ENCODE measurements at places on chromosomes 12 and 14.

DNA sequence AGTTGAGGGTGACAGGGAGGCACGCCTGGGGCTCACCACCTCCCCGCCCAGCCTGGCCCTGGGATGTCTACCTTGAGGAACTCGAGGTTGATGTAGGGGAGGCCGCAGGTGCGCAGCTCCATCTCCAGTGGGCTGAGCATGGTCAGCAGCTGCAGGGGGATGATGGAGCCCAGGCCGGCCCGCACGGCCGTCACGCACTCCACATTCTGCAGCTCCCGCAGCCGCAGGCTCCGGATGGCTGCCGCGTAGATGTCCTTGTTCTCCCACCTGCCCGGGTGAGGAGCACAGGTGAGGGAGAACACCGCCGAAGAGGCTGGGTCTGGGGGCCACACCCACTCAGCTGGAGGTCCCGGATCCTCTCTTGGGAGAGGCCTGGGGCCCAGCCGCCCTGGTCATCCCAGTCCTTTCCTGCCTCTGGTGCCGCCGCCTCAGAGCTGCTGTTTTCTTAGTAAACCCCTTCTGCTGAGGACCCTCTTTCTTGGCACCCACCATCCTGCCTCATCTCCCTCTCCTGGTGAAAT, 38.2 kb downstream of the TRAFD1 start:
- DNase-seq = no peak

DNA sequence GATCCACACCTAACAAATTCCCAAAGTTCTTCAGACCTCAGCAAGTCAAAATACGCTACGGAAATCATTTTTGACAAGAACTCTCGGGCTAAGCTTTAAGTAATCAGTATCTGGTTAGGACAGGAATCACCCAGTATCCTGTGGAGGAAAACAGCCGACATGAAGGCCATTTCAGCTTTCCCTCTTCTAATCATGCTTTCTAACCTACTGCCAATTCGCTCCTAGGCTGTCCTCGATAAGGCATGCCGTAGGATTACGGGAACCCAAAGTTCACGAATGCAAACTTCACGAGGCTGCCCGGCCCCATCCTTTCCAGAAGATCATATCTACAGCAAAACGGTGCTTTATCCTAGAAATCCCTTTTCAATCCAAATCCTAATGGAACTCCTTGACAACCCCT, 81.8 kb upstream of the PTPRB start:
- DNase-seq = no peak

GRCh38 chr14:52944254-52944653, 6.6 kb downstream of the FERMT2 start:
- no peak for DNase-seq

- no peak for DNase-seq
Observed at GRCh38 chr14:76812093-76812421, 625 bp downstream of the ANGEL1 start.

DNA sequence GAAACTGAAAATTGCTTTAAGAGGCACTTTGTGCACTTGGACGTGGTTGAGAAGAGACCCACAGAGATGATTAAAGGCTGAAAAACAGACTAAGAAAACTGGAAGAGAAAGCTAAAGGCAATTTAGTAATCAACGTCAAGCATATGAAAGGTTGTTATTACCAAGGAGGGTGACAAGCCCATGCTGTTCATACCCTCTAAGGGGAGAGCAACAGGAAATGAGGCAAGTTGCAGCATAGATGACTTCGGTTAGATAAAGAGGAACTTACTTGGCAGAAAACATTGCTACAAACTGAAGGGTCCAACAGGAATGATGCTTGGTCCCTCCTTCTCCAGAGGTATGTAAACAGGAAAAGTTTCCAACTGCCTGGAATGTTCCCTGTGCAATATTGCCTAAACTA, 107.8 kb downstream of the DUSP6 start:
- no peak for DNase-seq

DNA sequence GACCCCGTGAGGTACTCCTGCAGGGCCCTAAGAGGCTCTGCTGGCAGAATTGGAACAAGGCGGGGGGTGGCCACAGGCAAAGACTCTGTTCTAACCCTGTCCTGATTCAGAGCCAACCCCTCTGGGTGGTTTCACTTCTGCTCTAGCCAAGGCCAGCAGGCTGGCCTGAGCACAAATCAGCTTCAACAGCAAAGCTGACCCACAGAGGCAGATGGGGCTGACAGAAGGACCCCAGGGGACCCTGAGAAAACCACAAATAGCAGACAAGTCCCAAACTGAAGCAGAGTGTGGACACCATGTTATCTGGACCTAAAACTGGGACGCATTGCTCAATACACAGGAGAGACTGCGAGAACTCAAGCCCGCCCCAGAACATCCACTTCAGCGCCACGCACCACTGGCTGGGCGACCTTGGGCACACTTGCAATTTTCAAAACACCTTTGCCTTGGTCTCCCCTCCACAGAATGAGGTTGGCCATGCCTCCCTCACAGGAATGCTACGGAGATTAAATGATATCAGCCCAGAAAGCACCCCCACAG, 76.4 kb upstream of the DICER1 start:
- DNase-seq = no peak

- DNase-seq = no peak
Observed at GRCh38 chr14:83101846-83102245, 1568.2 kb upstream of the SEL1L start.

- no peak for DNase-seq
Observed at GRCh38 chr12:125412506-125412905, 347.3 kb downstream of the AACS start.

DNA sequence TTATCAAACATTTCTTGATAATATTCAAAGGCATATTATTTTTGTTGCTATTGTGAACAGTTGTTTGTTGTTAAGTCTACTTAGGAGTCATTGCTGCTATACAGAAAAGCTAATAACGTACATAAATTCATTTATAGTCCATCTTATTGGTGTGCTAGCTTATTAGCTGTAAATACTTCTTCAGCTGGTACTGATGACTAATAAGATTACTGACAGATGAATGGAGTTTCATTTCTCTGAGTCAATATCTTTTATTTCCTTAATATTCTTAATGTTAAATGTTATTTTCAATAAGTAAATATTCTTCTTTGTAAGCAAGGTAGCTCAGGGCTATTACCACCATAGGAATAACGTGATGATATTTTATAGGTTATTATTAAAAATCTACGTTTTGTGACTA, 139.4 kb upstream of the SLCO1C1 start:
- DNase-seq = no peak

DNA sequence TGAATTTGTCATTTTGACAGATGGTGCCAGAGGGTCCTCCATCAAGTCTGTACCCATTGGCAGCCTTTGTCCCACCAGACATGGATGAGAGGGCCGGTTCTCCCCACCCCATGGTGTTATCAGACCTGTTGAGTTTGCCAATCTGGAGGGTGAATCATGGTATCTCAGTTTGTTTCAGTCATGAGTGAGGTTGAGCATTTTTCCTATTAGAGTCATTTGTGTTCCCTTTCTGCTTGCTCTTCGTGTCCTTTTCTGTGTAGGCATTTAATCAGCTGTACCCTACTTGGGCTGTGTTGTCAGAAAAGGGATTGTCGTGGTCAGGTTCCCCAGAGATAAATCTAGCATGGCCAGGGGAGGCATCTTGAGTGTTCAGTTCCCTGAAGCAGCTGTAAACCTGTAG, 30.5 kb downstream of the SLC24A4 start:
- DNase-seq = no peak

- DNase-seq = no peak
Observed at GRCh38 chr14:101102875-101103274, 199.4 kb upstream of the RTL1 start.

Measured in NCI-H446 treated with DMSO at 0.1 percent for 48 hours (cell line).